ENCODE measurements at places on chromosomes 5 and 9.
A peak's percentile ranks its signal among the peaks of the same experiment; 100 is the strongest.

DNA sequence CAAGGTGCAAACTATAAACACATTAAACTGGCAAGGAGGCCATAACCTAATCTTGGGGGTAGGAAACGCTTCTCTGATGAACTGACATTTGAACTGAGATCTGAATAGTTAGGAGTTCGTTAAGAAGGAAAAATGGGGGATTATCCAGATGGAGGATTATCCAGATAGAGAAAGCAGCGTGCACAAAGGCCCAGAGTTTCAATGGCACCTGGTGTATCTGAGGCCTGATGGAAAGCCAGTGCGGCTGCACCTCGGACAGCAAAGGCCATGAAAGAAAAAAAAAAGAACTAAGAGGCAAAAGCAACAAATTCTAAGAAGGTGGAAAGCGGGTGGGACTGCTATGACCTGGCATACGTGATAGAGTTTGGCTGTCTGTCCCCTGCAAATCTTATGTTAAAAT, 13.0 kb upstream of the CTNNAL1 start:
- DNase-seq: no peak

GRCh38 chr5:138937392-138938387, 62.6 kb upstream of the LRRTM2 start:
- no peak for DNase-seq

- DNase-seq: no peak
These were observed 306.1 kb downstream of the KIAA0825 start for GRCh38 chr5:94312298-94312697.

DNA sequence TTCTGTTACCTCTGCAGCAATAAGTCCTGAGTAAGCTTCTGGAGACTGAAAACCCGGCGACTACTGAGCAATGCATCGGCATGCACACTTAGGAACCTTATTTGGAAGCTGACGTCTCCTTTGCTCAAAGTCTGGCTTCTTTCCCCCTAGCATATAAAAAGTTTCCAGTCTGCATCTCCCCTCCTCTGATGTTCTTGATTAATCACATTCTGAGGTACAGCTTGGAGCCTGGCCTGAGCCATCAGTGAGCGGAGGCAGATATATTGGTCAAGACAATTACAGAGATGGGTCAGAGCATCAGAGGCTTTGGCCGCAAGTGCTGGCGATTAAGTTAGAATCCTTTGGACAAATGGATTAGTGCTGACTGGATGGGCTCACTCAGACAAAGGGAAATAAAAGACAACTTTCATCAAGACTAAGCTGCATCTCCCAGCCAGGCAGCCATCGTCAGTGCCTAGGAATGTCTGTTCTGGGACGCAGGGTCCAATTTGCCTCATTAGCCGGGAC, 140.7 kb downstream of the MTX3 start:
- no peak for DNase-seq

GRCh38 chr9:74554751-74555419, 57.8 kb downstream of the RORB start:
- DNase-seq: no peak

GRCh38 chr5:35365758-35366157, 135.5 kb upstream of the PRLR start:
- no peak for DNase-seq

- DNase-seq: no peak
These were observed 102.7 kb upstream of the CD180 start for GRCh38 chr5:67299231-67299735.

DNA sequence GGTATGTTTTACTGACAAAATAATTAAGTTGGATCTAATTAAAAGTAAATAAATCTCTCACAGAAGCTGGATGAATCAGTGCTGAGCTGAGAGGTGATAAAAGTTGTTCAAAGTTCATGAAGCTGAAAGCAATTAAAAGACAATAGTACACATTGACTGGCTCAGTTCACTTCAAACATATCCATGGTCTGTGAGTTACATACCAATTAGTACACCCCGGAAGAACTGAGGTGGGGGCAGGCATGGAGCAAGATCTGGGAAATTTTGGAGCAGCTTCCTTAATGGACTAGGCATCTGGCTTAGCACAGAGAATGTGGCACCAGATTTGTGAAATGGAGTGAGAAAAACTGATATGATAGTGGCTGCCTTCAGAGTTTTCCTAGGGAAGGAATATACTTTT, 152.7 kb downstream of the ATP10B start:
- DNase-seq: no peak

GRCh38 chr9:90521811-90522570, 120.6 kb downstream of the DIRAS2 start:
- no peak for DNase-seq

GRCh38 chr9:111955048-111955447, 58.4 kb downstream of the UGCG start:
- no peak for DNase-seq

- no peak for DNase-seq
These were observed 282.9 kb upstream of the ATP10B start for GRCh38 chr5:161134956-161135355.

DNA sequence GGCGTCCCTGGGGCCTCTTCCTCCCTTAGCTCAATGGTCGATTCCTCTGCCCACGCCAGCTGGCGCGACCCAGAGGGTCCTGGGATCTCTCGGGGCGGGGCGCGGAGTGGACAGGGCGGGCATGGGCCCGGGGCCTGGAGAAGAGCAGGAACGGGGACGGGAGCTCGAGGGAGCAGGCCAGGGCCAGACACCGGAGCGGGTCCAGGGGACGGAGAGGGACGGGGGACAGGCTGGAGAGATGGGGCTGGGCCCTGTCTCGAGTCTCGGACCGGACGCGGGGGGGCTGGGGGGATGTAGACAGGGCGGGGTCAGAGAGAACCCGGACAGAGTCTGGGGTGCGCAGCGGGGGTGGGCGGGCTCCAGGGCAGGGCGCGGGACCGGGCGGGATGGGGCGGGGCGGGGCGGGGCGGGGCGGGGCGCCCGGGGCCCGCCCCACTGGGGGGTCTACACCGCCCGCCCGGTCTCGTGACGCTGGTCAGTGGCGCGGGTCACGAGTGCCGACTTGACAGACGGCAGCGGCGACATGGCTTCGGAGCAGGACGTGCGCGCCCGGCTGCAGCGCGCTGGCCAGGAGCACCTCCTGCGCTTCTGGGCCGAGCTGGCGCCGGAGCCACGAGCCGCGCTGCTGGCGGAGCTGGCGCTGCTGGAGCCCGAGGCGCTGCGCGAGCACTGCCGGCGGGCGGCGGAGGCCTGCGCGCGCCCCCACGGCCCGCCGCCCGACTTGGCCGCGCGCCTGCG, at the start of gene UAP1L1:
Gene UAP1L1, plus strand, starts transcription at position 508 of the 738 bp plus-strand sequence. Its CDS starts 16 bp downstream, at position 524.
- peak; percentile 62 for DNase-seq

DNA sequence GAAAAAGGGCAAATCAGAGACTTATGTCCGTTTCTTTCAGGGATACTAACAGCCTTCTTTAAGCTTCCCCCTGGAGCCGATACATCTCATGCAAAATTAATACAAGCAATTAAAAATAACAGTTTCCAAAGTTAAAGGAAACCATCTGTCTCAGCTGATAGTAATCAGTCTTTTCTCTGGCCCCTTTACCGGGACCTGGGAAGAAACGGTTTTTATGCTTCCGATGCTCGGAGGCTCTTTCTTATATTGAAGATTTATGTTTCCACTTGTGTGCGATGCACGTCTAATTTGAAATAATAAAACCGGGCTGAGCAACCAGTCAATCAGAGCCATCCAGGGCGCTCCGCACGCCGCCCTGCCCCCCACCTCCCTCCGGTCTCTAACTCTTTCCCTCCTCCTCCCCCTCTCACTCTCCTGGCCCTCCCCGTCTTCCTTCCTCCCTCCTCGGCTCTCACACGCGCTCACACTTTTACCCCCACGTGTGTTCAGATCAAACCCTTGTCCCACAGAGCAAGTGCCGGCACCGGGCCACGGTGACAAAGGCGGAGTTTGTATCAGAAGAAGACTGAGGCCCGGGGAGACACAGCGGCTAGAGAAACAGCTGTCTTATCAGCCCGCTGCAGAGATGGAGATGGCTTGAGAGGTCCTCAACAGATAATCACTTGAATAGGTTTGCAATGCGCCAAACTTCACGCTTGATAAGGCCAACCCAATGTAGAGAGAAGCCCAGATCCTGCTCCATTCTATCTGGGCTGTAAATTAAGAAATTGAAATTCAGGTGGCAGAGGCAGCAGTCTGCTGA, 5.1 kb upstream of the ELAVL2 start:
- DNase-seq: no peak

- DNase-seq: no peak
These were observed 168.5 kb upstream of the ISL1 start for GRCh38 chr5:51214746-51215145.

GRCh38 chr9:120619751-120620655, 40.0 kb upstream of the CDK5RAP2 start:
- peak; percentile 69 for DNase-seq

- no peak for DNase-seq
These were observed 36.8 kb downstream of the NSG2 start for GRCh38 chr5:174082286-174082685.

- no peak for DNase-seq
These were observed 225.2 kb downstream of the GAS1 start for GRCh38 chr9:86721843-86722705.

DNA sequence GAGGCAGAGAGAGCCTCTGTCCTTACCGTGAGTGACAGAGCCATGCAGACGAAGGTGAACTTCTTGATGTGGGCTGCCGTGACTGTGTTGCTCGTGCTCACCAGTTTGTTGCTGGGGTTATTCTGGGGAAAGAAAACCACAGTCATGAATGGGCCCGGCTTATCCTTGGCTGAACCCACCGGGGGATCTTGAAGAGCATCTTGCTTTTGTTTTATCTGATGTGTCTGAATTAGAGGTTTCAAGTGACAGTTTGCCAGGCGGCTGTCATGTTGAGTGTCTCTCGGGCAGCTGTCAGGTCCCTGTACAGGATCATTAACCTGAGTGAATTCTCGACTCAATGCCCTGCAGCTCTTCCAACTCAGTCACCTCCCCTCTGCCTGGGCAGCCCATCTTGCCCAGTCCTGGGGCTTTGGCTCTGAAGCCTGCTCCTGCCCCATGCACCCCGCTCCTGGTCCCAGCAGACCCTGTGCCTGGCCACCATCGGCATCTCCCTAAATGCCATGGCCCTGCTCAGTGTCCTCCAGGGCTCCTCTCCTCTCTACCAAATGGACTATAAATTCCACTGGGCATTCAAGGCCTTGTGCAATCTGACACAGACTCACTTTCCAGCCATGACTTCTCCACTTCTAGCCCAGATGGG, 77.4 kb downstream of the OTULIN start:
- no peak for DNase-seq

DNA sequence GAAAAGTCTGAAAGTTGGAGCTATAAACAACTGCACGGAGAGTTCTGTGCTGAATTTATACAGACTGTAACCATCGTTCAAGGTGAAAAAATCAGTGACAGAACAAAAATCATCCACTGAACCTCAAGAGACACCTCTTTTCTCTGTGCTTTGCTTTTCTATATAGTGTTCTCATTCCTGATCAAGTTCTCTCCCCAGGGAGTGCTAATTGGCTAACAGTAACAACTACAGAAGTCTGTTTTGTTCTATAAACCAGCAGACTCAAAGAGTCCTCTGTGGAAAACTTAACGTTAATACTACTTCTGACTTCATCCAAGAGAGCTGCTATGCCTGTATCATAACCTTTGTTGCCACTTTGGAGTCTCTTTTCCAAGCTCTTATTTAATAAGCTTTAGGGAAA, 1388.3 kb upstream of the C9orf72 start:
- DNase-seq: no peak

- DNase-seq: no peak
These were observed 28.2 kb downstream of the YIPF5 start for GRCh38 chr5:144142139-144142823.

DNA sequence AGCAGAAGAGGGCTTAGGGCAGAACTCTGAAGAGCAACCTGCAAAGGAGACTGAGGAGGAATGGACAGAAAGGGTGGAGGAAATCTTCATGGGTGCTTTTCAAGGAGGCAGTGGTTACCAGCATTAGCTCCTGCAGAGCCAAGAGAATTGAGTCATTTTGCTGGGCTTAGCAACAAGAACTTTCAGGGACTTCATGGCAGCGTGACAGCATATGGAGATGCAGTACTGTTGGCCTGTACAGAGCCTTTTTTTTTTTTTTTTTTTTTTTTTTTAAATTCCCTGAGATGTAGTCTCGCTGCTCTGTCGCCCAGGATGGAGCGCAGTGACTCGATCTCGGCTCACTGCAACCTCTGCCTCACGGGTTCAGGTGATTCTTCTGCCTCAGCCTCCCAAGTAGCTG, 296.0 kb upstream of the DMRT1 start:
- no peak for DNase-seq

- DNase-seq: no peak
These were observed 13.6 kb upstream of the SLC22A4 start for GRCh38 chr5:132280371-132281240.

GRCh38 chr9:93697352-93698139, 121.2 kb downstream of the PHF2 start:
- DNase-seq: no peak

GRCh38 chr5:39599721-39600431, 175.1 kb upstream of the DAB2 start:
- DNase-seq: no peak

- DNase-seq: no peak
These were observed 27.8 kb downstream of the PRRC2B start for GRCh38 chr9:131421691-131422090.

DNA sequence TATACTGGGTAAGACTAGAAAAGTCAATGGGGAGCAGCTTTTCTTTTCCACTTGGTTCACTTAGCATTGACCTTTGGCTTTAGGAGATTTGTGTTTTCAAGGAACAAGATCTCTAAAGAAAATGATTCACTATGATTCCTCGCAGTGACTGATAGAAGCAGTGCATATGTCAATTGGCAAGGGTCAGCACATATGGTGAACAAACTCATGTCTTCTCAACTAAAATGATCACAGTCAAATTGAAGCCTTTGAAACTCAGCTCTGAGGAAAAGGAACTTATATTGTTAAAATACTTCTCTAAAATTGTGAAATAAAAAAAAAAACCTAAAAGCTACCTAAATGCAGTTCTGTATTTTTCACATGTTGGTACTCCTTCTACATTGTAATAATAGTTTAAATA, 43.2 kb upstream of the IL7R start:
- no peak for DNase-seq

- peak; percentile 34 for DNase-seq
These were observed 7.2 kb downstream of the NINJ1 start for GRCh38 chr9:93126825-93127368.

GRCh38 chr5:29963956-29964355, 1229.5 kb upstream of the CDH6 start:
- DNase-seq: no peak

DNA sequence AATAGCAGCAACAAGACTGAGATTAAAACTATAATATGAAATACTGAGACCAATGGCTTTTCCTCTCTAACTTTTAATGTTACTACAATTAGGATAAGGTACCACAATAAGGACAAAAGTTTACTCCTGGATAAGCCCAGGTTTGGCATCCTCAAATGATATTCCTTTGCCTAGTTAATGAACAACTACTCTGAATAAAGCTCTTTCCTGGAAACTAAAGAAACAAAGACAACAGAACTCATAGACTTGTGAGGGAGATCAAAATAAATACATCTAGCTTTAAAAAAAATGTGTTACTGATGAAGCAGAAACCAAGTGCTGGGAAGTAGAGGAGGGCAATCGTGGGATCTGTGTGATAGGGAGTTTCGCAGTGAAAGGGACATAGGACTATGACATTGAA, 19.3 kb upstream of the RAPGEF6 start:
- no peak for DNase-seq

GRCh38 chr5:106796081-106796480, 874.7 kb downstream of the EFNA5 start:
- no peak for DNase-seq
